ENCODE measurements at places on chromosomes 3 and 15.

- DNase-seq: no peak
Measured at GRCh38 chr3:118974356-118975097, 60.1 kb downstream of the IGSF11 start.

DNA sequence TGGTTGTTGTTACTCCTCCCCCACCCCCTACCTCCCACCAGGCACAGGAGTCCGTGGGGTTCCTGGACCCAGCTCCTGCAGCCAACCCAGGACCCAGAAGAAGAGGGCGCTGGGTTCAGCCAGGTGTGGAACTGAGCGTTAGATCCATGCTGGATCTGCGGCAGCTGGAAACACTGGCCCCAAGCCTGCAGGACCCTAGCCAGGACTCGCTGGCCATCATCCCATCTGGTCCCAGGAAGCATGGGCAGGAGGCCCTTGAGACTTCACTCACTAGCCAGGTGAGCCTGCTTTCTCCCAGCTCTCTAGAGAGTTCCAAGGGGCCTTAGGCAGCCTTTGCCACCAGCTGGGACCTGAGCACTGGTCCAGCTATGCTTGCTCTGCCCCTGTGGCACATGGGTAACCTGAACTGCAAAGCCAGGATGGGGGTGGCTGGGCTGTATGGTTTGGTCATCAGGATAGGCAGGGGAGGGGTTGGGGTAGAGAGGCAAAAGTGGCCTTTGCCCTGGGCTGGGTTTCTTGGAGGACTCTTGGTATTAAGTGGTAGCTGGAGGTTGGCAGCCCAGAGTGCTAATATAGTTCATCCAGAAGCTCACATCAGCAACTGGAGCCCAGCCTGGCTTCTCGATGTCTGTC, 7.0 kb upstream of the JMJD7 start:
- no peak for DNase-seq

DNA sequence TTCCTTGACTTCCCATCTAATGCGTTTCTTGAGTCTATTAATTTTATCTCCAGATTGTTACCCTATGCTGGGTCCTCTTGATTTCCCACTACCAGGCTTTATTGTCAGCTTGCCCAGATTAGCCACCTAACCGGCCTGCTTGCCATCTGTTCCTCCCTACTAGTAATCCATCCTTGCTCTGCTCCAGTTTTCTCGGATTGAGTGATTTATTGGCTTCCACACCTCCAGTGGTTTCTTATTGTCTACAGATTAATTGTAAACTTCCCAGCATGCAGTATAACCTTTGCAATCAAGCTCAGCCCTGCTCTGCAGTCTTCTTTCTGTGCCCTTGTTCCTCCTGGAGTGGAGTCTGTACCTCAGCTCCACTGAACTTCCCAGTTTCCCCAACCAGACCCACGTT, 63.4 kb downstream of the ARHGEF26 start:
- no peak for DNase-seq

DNA sequence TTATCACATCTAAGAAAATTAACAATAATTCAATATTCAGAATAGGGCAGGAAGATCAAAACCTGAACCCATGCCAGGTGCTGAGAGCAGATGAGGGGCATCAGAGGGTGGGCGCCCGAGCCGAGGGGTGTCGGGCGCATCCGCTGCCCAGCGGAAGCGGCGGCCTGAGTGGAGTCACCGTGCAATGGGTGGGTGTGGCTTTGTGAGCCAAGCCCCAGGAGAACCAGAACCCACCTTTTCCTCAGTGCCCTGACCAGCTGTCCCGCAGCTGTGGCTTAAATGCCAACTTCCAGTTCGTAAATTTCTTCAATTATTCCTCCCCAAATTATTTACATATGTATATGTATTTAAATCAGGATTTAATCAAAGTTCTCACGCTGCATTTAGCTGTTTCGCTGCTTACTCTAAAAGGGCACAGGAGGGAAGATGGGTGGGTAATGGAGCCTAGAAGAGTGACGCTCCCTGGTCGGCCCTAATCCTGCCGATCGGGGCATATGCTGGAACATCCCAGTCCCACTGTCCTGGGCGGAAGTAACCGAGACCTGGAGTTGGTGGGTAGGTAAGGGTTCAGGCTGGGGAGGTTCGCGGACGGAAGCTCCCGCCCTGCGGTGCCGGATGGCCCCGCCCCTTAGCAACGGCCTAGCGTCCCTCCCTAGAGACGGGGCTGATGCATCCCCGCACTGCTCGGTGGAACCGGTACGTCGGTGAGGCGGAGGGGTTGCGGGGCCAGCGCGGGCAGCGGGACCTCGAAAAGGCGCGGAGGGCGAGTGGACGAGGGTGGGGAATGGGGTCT, 1.3 kb downstream of the DNAH1 start:
- peak; percentile 53 for DNase-seq

DNA sequence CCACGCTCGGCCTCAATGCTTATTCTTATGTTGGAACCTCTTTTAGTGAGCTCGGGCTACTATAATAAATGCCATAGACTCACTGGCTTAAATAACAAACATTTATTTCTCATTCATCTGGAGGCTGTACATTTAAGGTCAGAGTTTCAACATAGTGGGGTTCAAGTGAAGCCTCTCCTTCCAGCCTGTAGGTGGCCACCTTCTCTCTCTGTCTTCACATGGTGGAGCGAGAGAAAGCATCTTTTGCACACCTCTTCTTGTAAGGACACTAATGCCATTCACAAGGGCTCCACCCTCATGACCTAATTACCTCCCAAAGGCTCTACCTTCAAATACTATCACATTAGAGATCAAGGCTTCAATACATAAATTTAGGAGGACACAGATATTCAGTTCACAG, 520.3 kb upstream of the EPHA6 start:
- no peak for DNase-seq

DNA sequence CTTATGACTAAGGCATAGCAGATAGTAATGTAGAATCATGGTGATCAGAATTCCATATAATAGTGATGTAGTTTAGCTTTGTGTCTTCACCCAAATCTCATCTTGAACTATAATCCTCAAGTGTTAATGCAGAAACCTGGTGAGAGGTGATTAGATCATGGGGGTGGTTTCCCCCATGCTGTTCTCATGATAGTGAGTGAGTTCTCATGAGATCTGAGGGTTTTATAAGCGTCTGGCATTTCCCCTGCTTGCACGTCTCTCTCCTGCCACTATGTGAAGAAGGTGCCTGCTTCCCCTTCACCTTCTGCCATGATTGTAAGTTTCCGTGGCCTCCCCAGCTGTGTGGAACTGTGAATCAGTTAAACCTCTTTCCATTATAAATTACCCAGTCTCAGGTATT, 138.7 kb upstream of the CBLB start:
- peak; percentile 21 for DNase-seq

GRCh38 chr3:128254967-128255366, 101.7 kb downstream of the EEFSEC start:
- no peak for DNase-seq

GRCh38 chr3:86845726-86846125, 145.2 kb downstream of the VGLL3 start:
- DNase-seq: no peak

DNA sequence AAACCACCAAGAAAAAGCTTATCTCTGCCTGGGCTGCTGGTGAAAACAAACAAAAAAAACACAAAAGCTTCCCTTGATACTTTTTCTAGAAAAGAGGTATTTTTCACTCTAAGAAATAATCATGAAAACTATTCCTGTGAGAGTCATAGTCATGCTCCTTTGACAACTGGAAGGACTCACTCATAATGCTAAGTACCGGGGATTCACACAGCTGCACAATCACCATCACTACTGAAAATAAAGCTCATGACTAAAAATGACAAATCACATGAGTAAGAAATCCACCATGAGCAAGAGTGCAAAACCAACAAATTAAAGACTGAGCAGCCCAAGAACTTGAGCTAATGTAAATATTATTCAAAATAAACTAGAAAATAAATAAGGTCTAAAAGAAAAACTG, 10.6 kb upstream of the POU1F1 start:
- DNase-seq: no peak

GRCh38 chr3:39295184-39295775, 15.4 kb upstream of the CX3CR1 start:
- no peak for DNase-seq

GRCh38 chr15:66387163-66388042, 691 bp downstream of the MAP2K1 start:
- DNase-seq: peak; percentile 79

GRCh38 chr3:102329066-102329465, 105.7 kb upstream of the ZPLD1 start:
- no peak for DNase-seq

- DNase-seq: no peak
Measured at GRCh38 chr3:169636928-169637327, 26.6 kb downstream of the MECOM start.

DNA sequence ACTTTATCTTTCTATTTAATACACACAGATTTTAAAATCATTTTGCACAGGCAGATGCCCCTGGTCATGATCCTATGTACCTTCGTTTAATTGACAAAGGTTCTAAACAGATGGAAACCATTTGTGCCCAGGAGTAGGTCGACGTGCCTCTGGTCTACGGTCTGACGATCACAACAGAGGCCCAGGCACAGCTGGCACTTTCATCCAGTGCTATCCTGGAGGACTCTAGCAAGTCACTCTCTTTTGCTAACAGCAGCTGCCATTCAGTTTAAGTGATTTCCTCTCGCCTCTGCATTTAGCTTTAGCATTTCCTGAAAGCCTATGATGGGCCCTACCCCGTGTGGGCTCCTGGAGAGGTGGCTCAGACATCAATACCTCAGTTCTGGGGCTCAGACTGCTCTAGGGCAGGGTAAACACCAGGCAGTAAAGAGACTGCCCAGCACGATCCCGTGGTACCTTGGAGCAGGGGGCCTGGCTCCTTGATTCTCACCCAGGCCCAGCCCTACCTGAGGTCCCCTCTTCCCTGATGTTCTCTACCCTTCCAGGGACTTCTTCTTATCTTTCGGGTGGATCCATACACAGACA, 83.2 kb upstream of the SNRPA1 start:
- DNase-seq: no peak

- DNase-seq: no peak
Measured at GRCh38 chr15:42130246-42130986, 26.0 kb downstream of the PLA2G4F start.

- DNase-seq: no peak
Measured at GRCh38 chr3:56398659-56399058, 69.6 kb downstream of the ERC2 start.

DNA sequence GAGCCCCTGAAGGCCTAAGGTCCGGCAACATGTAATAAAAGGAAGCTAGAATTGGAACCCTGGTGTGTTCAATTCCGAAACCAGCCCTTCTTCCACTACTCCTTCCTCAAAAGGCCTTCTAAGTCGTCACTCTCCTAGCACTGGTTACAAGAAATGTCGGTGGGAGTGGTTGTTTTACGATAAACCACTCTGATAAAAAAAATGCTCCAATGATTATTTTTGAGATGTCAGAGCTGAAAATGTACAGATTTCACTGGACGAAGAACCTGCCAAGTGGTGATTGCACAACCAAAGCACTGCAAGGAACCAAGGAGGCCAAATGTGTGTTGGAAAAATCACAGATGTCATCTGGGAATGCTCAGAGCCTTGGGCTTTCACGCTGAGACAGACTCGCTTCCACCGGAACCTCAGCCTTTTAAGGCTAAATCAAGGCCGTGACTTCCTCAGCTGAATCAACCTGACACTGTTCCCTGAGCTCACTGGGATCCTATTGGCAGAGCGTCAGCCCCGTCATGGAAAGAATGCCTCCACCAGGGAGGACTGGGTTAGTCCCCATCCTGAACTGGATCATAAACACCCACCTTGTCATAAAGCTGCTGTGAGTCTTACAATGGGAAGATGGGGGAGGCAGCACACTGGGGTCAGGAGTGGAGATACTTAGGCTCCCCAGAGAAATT, 108.1 kb upstream of the THBS1 start:
- DNase-seq: no peak

- DNase-seq: no peak
Measured at GRCh38 chr3:10635446-10636076, 130.2 kb upstream of the ATP2B2 start.

DNA sequence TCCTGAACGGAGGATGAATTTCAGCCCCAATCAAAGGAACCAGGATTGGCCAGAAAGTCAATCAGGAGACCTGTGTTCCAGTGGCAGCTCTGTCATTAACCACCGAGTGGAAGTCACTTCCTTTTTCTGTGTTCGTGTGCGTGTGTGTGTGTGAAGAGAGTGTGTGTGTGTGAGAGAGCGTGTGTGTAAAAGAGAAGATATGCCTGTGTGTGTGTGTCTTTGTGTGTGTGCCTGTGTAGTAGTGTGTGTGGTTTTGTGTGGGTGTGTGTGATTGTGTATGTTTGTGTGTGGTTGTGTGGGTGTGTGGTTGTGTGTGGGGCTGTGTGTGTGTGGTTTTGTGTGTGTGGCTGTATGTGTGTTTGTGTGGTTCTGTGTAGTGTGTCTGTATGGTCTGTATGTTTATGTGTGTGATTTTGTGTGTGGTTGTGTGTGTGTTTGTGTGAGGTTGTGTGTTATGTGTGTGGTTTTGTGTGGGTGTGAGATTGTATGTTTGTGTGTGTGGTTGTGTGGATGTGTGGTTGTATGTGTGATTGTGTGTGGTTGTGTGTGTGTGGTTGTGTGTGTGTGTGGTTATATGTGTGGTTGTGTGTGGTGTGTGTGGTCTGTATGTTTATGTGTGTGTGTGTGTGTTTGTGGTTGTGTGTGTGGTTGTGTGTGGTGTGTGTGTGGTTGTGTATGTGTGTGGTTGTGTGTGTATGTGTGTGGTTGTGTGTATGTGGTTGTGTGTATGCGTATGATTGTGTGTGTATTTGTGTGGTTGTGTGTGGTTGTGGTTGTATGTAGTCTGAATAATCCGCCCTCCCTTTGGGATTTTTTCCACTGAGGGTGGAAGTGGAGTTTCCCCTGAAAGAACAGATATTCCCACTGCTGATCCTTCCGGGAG, 314.4 kb downstream of the SHQ1 start:
- DNase-seq: no peak

GRCh38 chr3:102089904-102090720, 240.8 kb downstream of the NFKBIZ start:
- DNase-seq: no peak

DNA sequence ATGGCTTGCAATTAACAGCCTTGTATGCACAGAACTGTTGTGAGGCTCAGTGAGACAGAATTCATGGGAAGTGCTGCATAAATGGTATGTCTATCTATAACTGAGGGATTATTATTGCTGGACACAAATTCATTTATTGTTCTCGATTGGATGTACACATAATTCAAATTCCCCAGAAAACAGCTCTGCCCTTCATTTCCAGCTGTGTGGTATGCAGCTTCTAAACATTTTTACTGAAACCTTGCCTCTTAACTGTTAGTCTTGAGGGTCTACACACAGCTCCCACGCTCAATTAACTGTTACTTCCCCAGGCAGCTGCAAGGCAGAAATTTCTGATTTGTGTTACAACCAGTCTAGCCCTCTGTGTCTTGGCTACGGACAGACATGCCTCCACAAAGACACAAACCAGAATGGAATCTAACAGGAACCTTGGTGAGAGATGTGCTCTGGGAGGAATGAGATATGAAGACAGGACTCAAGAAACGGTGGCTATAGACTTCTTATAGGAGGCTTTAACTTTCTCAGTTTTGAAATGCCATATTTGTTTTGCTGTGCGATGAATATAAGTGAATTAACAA, 139.7 kb upstream of the TBL1XR1 start:
- no peak for DNase-seq

- no peak for DNase-seq
Measured at GRCh38 chr3:110697961-110698360, 373.7 kb upstream of the NECTIN3 start.

Measured in T-helper 2 cell treated with Interferon-gamma antibody and Interleukin-4, amounts not matched to agents 5 μg/mL and 100 μg/mL, for 36 hours (primary cell).